ENCODE measurements at places on chromosomes 6 and 20.

DNA sequence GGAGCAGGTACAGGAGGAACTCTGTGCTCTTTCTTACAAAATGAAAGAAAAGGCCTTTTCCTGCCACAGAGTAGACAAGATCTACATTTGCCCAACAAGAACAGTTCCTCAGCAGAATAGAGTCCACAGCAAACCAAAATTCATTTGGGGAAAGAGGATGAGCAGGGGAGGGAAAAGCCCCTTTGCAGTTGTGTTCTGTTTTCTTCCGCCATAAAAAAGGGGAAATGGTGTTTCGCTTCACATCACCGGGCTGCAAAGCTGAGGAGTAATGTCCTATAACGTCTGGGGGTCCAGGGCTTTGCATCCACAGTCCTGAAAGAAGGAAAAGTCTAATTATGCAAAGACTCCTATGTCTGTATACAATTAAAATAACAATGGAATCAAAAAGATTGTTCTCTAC, at the start of gene GPR31:
TSS of gene GPR31 (minus strand) at position 118 of the 400 bp plus-strand sequence. CDS start 149 bp downstream, outside the sequence.
- no peak for DNase-seq

- DNase-seq: no peak
Observed at GRCh38 chr6:14716499-14717146, 529.2 kb upstream of the JARID2 start.

DNA sequence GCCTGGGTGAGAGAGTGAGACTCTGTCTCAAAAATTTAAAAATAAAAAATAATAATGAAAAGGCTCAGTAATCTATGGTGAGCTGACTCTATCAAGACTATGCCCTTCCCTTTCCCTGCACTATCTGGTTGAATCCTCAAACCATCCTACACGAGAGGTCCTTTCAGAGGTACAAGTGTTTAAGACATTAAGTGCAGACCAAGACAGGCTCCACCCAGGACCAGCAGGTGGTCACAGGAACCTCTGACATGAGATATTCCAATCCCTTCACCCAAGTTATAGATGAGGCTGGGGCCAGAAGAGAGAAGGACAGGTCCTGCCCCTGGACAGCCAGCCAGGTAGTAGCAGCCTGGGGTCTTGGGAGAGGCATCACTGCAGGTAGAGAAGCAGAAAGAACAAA, 182.6 kb downstream of the NFATC2 start:
- no peak for DNase-seq

DNA sequence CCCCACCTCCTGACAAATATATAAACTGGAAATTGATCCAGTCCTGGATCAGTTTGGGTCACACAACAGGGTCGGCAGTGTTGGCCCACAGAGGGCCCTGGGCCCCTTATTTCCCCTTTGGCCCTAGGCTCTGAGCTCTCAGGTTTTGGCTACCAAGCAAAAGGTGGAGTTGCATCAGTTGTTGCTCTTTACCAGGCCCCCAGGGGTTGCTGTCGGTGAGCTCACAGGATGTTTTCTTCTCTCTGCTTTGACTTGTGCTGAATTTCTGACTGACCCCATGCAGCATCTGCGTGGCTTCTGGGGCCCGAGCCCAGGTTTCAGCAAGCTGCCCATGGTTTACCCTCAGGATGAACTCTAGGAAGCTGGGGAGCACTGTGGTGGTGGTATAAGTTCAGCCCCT, 44.6 kb downstream of the PPARD start:
- DNase-seq: no peak

- no peak for DNase-seq
Observed at GRCh38 chr6:57029213-57029612, 17.3 kb upstream of the KIAA1586 start.

GRCh38 chr6:11343963-11344723, 111.7 kb upstream of the NEDD9 start:
- DNase-seq: no peak

DNA sequence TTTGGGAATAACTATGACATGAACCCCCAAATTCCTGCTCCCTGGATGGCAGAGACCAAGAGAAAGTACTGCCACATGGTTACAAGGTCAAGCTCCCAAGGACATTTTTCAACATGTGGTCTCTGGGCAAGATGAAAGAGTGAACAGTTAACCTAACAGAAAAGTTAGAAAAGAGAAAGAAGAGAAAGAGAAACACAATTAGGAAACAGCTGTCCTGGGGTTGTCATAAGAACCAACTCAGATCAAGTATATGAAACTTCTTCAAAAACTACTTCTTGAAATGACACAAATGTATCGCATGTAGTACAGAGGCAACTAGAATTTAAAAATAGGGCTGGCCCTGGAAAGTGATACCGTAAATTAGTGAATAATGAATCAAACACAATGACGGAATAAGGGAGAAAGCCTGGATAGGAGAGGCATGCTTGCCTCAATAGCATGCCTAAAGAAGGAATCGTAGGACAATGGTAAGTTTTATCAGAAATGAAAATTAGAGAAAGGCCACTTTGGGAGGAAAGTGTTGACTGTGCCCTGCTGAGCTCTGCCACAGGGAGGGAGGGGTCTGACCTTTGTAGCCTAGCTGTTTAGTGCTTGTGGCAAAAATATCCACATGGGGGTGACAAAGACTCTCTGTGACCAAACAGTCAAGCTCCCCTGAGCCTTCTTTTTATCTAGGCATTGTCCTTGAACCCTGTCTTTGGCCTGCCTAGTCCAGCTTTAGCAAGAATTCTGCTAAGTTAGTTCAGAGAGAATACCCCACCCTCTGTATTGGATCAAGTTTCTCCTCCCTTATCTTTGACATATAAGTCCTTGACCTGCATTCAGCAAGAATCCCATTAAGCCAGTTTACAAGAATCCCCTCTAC, 4.3 kb upstream of the DCBLD1 start:
- DNase-seq: peak; percentile 26

GRCh38 chr20:8646033-8646441, 422.9 kb upstream of the PLCB4 start:
- DNase-seq: no peak

DNA sequence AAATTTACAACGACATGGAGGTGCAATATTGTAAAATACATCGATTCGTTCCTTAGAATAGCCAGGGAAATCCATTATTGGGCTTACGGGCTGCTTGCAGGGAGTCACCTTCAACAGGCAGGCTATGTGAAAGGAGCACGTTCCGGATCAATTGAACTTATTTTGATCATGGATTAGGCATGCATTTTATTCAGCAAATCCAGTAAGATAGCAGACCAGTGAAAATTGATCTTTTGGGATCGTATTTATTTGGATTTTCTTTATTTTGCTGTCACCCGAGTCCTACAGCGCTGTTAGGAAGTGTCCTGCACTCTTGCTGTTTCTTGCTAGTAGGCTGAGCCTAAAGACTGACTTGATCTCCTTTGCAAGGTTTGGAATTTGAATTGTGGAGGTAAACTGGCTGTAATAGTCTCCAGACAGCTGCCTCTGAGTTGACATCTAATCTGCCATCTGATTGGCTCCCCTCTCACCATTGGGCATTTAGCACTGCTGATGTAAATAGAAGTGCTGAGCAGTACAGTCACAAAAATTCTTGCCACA, 3.0 kb downstream of the ARID1B start:
- DNase-seq: peak; percentile 52

DNA sequence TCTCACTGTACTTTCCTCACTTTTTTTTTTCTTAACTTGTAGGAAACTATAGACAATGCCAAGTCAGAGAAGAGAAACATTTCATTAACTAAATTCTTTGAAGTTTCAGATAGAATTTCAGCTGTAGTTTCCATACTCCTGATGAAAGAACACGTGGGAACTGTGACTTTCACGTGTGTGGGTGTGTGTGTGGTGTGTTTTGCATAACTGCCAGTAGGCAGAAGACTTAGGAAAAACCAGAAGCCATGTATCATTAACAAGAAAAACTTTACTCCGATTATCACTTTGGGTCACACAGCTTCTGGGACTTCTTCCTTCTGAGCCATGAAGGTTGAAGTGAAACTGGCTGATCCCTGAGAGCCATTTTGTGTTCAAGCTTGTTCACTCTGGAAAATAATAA, 483.3 kb downstream of the TFAP2B start:
- no peak for DNase-seq

- DNase-seq: peak; percentile 25
Observed at GRCh38 chr20:20743511-20744169, 31.2 kb upstream of the RALGAPA2 start.

DNA sequence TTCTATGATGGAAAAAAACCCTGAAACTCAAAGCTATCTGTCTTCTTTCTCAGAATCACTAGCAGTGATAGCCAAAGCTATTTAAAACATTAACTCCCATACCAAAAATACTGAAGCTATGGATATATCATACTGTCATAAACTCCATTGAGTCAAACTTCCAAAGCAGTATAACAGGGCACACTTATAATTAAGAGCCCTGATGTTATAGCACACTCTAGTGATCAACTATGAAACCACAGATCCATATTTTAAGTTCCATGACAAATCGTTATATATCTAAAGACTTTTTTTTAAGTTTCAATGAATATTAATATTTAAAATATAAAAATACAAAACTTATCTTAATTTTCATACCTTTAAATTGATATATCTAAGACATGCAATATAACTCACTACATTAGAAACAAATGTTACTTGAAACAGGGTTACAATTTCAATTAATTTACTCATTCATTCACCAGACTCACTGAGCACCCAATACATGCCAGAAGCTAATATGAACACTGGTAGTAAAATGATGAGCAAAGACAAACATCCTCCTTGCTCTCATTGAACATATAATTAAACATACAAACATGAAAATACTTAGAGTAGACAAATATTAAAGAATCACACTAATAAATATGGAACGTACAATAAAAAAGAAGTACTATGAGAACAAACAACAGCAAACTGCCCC, 69.3 kb downstream of the IBTK start:
- DNase-seq: no peak

DNA sequence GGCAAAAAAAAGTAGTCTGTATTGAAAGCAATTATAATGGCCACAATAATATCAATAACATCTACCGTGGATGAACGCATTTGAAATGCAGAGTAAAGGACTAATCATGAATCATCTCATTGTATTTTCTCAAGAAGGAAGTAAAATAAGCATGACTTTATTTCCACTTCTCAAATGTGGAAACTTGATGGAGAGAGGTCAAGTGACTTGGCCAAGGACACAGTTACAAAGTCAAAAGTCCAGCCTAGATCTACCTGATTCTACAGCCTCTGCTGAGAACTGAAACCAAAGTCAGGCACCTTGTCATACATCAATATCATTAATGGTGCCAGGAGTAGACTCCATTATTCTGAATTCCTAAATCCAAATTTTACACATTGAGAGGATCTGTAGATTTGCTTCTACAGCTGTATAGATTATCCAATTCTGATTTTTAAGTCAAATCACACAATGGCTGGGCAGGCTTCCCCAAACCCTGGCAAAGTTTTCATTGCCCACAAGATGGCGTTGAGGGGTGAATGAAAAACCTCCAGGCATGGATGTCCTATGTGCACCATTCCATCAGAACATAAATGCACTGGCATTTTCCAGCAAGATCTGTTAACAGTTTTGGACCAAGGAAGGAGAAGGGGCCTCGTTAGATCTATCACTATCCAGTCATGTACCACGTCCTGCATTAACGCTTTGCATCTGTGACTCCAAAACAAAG, 423.1 kb downstream of the MAFB start:
- peak; percentile 22 for DNase-seq

DNA sequence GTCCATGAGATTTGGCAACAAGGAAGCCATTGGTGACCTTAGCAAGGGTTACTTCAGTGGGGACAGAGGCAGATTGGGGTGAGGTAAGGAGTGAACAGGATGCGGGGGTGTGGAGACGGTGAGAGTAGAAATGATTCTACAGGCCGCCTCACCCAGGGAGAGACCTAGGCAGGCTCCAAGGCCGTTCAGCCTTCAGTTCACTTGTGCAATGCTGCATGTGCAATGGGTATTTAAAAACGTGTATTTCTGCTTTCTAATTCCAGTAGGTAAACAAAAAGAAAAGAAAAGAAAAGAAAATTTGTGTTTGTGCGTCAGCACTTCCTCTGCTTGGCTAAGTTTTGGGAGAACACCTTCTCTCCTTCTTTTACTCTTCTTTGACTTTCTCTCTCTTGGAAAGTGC, 56.8 kb downstream of the BANF2 start:
- DNase-seq: no peak

DNA sequence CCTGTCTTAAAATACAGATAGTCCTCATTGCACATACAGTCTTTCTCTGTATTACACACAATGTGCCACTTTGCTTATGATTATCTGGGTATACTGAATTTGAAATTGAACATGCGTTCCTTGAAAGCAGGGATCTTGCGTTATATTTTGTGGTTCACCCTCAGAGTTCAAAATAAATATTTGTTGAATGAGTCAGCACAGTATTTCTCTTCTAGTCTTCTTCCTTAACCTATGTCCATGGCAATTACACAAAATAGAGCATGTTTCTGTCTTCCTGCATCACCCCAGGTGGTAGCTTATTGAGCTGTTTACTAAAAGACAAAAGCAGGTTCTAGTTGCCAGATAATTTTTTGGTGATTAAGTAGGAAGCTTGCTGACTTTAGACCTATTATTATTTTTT, 272.9 kb upstream of the FERMT1 start:
- no peak for DNase-seq

DNA sequence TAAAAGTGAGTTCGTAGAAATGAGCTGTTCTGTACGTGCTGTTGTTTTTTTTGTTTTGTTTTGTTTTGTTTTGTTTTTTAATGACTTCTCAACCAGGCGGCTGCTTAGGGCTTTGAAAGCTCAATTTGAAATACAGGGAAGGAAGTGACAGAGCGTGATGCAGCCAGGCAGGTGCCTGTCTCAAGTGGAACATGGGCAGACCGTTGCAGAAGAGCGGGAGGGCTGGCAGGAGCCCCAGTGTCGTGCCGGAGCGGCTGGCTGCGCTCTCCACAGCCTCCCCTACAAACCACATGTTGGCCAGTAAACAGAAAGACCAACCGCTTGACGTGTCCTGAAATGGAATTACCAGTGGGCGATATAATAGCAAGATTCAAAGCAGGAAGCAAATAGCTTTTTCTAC, 164.9 kb upstream of the RREB1 start:
- DNase-seq: no peak

- no peak for DNase-seq
Observed at GRCh38 chr6:136969930-136970329, 47.8 kb downstream of the SLC35D3 start.

- no peak for DNase-seq
Observed at GRCh38 chr6:165636402-165637048, 26.5 kb downstream of the PDE10A start.

DNA sequence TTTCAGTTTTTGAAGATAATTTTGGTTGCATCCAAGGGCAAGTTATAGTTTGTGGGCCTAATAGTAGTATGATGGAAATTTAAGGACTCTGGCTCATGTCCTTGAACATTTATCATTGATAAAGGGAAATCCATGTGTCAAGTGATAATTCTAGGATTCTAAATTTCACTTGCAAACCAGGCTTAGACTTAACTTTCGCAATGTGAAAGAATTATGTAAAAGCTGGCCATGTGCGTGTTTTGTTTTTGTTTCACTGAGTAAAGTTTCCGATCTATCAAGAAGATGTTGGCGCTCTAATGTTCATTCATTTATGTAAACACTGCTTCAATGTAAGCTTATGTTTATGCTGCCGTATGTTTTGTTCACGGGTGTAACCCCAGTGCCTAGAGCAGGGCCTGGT, 302.0 kb downstream of the SOX4 start:
- DNase-seq: no peak

- DNase-seq: no peak
Observed at GRCh38 chr20:35650632-35651031, 14.1 kb downstream of the CPNE1 start.

All from iPS-NIHi11 (cell line).